ENCODE measurements at places on chromosomes 5 and 9.

DNA sequence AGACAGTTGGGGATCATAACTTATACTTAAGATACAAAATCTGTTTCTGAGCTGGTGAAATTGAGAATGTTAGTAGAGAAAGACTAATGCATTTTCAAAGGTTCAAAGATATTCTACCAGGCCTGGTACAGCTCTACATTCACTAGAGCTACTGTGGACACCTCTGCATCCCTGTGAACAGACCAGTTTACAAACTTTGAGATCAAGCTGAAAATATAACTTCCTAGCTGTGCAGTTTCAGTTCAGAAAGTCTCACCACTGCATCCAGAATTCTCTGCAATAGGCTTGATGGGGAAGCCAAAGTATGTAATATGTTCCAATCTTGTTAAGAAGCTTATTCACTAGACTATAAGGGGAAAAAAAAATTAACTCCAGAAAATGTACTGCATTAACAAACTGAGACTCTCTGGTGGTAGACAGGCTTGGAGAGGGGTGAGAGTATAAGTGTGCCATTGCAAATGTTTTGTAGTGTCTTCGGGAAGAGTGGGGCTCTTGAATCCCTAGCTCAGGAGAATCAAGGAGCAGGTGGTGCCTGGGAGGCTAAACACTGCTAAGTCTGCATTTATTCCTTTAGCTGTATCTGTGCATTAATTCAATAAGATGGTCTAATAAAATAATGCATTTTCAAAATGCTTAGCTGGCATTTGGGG is 671.9 kb downstream of the NR2F1-AS1 start:
- no peak for DNase-seq

DNA sequence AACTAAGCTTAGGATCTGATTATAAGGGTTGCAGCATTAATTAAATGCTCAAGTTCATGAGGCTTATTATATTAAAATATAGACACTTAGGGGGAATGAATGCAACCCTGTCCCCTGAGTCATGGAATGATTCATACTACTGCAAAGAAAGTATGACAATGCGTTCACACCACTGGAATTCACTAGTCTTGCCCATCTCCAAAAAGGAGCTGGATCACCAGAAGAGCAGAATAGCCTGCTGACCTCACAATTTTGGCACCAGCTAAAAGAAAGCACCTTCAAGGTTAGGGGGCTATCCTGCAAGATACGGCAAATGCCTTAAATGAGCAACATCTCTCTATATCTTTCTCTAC is 32.0 kb upstream of the TMED7 start:
- DNase-seq, result no peak

DNA sequence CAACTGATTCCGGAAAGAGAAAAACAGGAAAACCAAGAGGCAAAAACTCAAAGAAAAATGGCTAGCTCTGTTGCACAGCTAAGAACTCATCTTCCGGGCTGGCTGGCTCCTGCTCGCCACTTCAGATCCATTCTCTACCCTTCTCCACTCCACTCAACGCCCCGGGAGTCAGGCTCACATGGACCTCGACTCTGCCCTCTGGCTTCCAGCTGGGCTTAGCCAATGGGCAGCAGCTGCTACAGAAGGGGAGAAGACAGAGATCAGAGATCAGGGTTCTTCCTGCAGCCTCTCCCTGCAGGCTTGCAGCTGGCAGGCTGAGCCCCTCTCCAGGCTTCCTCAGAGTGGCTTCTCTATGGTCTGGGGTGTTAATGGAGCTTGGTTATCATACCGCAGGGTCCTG is 187.5 kb downstream of the MED10 start:
- DNase-seq, result no peak

DNA sequence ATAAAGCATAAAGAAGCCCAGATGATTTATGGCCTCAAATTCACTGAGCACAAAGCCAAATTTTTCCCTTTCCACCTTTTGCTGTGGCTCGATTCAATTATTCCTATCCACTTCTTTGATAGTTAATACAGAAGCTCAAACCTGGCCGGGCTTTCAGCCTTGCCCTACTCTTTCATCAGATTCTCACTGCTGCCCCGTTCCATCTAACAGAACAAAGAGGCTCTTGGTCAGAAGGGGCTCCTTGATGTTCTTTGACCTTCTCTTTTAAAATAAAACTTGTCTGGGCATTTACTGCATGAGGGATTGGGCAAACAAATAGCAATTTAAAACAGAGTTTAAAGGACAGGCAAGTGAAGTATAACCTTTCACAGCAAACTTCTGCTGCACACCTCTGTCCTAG is 9.8 kb downstream of the GRXCR2 start:
- DNase-seq, result no peak

- DNase-seq, result no peak
Observed at GRCh38 chr9:69097923-69098593, 62.5 kb downstream of the FXN start.

GRCh38 chr5:99005506-99005905 is 76.7 kb upstream of the CHD1 start:
- no peak for DNase-seq

DNA sequence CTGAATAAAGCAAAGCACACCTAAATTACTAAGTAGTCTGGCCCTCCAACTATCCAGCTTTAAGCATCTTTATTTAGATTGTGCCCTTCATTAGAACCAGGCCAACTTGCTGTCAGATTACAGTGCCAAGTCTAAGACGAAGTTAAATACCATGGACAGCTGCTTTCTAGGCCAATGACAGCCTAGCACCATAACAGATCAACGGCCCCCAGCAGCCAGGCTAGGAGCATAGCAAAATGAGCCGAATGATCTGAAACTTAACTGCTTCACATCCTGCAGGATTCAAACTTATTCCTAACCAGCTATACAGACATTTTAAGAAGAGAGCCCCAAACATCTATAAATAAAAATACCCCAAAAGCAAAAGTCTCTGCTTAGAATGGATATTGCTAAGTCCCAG is 6.8 kb downstream of the SLC24A2 start:
- DNase-seq, result peak; percentile 22

DNA sequence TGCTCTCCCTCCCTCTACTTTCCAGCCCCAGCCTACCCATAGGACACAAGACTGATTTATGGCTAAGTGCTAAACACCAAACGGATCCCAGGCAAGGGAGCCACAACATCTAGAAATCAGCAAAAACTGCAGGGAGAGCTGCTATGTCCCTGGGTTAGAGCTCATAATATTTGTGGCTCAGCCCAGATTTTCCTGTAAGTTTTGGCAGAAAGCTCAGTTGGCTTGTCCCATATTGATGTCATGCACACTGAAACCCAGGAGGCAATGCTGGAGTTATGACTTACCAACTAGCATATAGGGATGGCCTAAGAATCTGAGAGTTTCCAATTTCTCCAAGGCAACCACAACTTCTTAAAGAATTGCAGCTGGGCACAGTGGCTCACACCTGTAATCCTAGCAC is 44.7 kb upstream of the MYOT start:
- DNase-seq, result no peak

- DNase-seq, result peak; percentile 78
Observed at GRCh38 chr9:110125207-110125751, 82.7 kb downstream of the C9orf152 start.

DNA sequence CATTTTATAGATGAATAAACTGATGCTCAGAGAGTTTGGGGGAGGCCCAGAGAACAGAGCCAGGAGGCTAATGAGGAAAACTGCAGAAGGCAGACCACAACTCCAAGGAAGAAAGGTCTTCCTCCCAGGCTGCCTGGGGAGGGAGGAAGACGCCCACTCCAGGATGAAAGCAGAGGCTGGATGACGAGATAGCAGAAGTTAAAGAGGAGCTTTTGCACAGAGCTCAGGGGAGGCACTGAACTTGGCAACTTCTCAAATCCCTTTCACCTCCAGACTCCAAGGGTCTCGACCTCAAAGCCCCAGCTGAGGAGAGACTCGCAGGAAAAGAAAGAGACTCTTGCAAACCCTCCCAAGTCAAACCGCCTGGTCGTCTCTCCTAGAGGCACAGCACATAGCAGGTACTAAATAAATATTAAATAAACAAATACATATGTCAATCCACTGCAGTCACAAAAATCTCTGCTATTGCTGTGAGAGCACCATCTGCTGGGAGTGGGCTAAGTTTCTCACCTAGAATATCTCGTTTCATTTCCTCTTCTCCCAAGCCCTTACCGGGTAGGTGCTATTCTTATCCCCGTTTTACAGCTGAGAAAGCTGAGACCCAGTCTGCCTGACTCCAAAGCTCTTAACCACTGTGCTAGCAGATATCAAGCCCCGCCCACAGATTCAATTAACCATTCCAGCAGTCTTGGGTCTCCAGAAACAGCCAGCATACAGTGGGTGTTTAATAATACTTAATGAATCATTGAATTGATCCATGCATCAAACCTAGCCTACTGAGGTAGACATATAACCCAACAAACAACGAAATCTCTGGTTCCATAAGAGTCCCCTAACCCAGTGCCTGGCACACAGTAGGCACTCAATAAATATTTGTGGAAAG is 97.8 kb upstream of the HAND1 start:
- no peak for DNase-seq

- DNase-seq, result no peak
Observed at GRCh38 chr5:173454361-173454735, 126.1 kb upstream of the STC2 start.

DNA sequence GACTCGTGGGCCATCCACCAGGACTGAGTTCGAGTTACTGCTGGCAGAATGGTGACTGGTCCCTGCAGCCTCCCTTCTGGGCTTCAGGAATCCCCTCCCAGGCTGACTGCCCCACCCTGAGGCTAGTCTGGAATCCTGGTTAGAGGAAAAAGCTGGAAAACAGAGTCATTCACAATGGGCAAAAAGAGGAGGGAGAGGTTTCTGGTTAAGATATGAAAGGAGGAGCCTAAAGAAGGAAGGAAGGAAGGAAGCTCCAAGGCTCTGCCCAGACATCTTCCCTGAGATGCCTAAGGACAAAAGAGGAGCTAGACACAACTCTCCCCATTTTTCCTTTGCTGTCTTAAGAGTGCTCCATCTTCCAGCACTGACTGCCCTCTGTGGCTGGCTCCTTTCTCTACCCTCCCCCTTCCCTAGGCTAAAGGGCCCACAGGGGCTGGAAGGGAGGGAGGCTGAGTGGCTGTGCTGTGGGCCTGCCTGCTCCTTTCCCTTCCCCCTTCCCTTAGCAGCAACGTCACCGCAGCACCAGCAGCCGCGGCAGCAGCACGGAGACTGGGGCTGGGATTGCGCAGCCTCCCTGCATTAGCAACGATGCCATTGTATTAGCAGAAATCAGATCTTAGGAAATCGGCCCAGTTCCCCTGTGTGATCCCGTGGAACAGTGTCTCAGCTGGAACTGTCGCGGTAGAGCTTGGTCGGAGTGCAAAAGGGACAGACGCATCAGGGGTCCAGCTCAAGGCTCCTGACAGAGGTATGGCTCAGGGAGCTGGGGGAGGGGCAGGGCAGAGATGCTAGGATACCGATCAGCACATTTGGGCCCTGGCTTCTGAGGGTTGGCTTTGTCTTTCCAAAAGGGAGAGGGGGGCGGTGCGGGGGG is 48.7 kb downstream of the RUSC2 start:
- DNase-seq, result peak; percentile 60

GRCh38 chr5:108361239-108361638 is 20.7 kb downstream of the FBXL17 start:
- no peak for DNase-seq

DNA sequence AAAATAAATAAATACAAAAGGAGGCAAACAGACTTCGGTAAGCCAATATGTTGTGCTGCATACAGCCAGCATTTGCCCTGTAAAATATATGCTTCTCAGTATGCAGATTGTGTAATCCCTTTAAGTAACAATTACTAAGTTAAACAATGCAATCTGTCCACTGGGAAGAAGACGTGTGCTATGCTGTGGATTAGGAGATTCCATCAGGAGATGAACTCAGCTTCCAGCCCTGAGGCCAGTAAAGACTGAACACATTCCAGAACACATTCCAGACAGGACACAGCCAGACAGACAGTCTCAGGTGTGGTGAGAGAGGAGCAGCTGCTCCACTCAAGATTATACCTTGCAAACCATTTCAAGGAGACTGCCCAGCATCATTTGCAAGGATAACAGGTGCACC is 97.8 kb downstream of the MPDZ start:
- DNase-seq, result no peak

GRCh38 chr5:52419357-52419756 is 368.4 kb upstream of the ITGA1 start:
- no peak for DNase-seq

DNA sequence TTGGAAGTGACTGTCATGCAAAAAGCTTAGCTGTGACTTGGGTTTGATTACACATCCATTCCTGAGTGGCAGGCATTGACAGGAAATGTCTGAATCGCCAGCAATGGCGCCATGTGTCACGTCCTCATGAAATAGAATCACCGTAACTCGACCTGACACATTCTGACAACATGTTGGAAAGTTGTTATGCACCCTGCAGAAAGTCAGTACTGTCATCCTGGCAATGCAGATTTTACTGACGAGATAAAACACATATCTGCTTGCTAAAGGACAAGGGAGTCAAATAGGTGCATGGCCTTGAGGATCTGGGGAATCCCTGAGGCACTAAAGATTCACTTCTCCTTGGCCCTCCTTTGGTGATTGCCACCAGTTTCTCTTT is 344.2 kb downstream of the SPATA31D1 start:
- DNase-seq, result no peak

- DNase-seq, result no peak
Observed at GRCh38 chr9:32292611-32293010, 91.8 kb upstream of the ACO1 start.

- DNase-seq, result no peak
Observed at GRCh38 chr5:114407783-114408182, 45.9 kb downstream of the KCNN2 start.

GRCh38 chr9:5321058-5321457 is 16.5 kb upstream of the RLN2 start:
- no peak for DNase-seq

DNA sequence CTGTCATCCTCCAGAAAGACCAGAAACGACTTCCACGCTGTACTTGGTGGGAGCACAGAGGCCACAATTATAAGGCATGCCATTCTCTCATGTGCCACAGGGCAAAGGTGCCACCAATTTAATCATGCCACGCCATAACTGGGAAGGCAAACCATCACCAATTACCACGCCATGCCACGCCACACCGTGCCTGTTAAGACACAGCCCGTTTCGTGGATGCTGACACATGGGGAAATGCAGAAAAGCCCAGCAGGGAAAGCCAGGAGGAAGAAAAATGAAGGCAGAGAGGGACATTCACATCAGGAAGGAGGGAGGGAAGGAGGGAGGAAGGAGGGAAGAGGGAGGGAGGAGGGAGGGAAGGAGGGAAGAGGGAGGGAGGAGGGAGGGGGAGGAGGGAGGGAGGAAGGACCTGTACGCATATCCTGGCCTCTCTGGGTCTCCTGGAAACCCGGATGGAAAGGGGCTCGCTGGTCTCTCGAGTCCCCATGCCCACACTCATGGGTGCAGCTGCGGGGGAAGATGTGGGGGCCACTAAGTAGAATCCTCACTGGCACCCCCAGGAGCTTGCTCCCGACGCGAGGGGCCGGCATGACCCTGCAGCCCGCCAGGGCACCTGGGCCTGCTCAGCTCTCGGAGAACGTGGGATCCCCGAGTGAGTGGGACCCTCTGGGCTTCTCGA is 61.7 kb upstream of the UBAC1 start:
- DNase-seq, result no peak
